ENCODE measurements at places on chromosomes 16 and 17. TPM values are rescaled to one million over a fixed set of nuclear protein-coding genes. Genes with fewer than 3 reads are reported as not detected.

Gene MYH1
- polyA plus RNA-seq: not detected

Gene PAGR1
- polyA plus RNA-seq: 76.7 TPM

Gene DNAAF8
- not detected for polyA plus RNA-seq

Gene NACA2
- polyA plus RNA-seq: 0.49 TPM

Gene KRT20
- polyA plus RNA-seq: not detected

Gene CACNG3
- not detected for polyA plus RNA-seq

Gene TNRC6C
- 10.1 TPM for polyA plus RNA-seq

Gene SDK2
- 0.99 TPM for polyA plus RNA-seq

Gene PIRT
- polyA plus RNA-seq: not detected

Gene CDRT15
- 0.40 TPM for polyA plus RNA-seq

Gene MT1G
- polyA plus RNA-seq: 1,014 TPM

Gene ARRB2
- polyA plus RNA-seq: 37.3 TPM

Gene HASPIN
- 6.1 TPM for polyA plus RNA-seq

Gene VASN
- 7.1 TPM for polyA plus RNA-seq

Gene E2F4
- 67.0 TPM for polyA plus RNA-seq

Gene PRSS36
- 0.91 TPM for polyA plus RNA-seq

Gene SOST
- not detected for polyA plus RNA-seq

Gene GP1BA
- 0.24 TPM for polyA plus RNA-seq

Gene RILP
- polyA plus RNA-seq: 8.6 TPM

Gene PROCA1
- polyA plus RNA-seq: 14.9 TPM

Data from GM23338 (cell line).